ENCODE measurements at places on chromosomes 4 and X.

DNA sequence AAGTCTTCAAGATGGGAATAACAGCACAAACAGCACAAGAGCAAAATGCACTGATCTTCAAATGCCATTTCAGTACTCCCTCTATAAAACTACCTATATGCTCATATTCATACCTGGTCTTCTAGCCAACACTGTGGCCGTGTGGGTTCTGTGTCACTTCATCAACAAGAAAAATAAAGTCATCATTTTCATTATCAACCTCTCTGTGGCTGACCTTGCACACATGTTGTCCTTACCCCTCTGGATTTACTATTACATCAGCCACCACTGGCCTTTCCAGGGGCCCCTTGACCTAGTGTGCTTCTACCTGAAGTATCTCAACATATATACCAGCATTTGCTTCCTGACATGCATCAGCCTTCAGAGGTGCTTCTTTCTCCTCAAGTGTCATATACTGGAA, 59.6 kb upstream of the GPR174 start:
- DNase-seq: no peak

DNA sequence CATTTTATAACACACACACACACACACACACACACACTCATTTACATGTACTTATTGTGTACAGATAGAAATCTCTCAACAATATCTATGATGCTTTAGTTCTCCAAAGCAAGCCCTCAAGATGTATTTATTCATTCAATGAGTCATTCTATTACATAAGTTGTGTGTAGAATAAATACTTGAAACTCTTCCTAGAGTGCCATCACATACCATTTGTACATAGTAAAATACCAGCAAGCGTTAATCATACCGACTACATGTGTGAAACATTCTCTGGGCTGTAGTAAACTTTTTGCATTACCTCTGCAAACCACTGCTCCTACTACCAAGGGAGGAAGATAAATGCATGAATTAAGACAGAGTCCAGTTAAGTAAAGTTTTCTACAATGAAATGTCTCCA, 70.9 kb downstream of the EPHA5 start:
- no peak for DNase-seq

- no peak for DNase-seq
These were observed 96.3 kb downstream of the MAML3 start for GRCh38 chr4:140057701-140058100.

GRCh38 chrX:118579417-118579816, 83.8 kb downstream of the DOCK11 start:
- DNase-seq: no peak

GRCh38 chr4:73617256-73617655, 3.0 kb downstream of the RASSF6 start:
- no peak for DNase-seq

GRCh38 chr4:133996431-133997121, 205.0 kb downstream of the PABPC4L start:
- DNase-seq: no peak

- no peak for DNase-seq
These were observed 134.2 kb downstream of the EIF4E start for GRCh38 chr4:98794565-98795205.

- no peak for DNase-seq
These were observed 56.1 kb downstream of the SLC10A7 start for GRCh38 chr4:146465628-146466027.

- peak; percentile 85 for DNase-seq
These were observed 3.1 kb upstream of the GRPEL1 start for GRCh38 chr4:7070729-7071511.

DNA sequence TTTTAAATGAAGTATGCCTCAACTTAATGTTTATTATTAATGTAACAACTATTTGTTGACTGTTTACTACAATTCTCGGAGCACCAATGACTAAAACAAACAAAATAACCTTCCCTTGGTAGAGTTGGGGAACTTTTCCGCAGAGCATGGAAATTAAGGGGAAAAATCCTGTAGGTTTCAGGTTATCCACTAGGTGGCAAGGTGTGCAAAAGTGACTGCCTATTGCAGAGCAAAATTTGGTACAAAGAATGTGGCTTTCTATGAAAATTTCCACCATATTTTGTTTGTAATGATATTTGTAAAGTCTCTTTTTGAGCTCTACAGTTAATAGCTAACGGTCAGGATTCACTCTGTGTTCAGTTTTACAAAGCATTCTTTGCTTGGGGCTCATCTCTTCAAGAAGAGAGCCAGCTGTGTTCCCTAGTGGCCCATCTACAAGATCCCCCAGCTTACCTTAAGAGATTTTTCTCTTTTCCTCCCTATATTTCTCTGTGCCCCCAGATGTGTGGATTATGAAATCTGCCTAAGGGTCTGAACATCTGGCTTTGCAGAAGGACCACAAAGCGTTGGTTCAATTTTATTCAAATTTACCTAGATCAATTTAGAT, 61.1 kb downstream of the FBXO8 start:
- no peak for DNase-seq

DNA sequence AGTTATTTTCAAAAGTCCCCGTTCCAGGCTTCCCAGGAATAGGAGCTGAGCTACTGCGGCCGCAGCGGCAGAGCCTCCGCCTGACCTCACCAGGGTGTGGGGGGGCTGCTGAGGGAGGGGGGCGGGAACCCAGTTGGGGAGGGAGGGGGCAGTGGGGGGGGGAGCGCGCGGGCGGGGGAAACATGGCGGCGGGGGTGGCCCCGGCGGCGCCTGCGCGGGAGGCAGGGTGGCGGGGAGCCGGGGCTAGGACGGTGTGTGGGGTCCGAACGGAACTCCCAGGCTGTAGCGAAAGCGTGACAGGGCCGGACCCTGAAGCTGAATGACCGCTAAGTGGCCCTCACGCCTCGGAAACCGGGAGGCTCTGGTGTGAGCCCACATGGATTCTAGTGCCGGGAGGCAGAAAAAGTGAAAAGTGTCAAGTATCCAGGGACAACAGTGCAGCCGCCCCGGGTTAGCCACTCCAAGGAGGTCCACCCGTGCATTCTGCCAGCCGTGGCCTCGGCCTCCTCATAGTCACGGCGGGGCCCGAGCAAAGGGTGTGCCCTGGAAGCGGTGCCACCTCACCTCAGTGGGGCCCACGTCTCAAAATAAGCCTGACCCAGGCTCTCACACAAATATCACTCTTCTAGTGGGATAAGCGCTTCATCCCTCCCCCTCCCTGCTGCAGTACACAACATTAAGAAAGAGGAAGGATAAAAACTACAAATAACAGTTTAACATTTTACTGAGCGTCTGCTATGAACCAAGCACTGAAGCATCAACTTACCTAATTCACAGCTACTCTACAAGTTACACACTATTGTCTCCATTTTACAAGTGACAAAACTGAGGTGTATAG, at the start of gene KLHL13:
Gene KLHL13 (minus strand): TSS at position 98 of the 838 bp plus-strand sequence. CDS start 88,337 bp downstream, outside the sequence.
- peak; percentile 54 for DNase-seq

GRCh38 chr4:15213302-15213970, 211.2 kb downstream of the CPEB2 start:
- no peak for DNase-seq

DNA sequence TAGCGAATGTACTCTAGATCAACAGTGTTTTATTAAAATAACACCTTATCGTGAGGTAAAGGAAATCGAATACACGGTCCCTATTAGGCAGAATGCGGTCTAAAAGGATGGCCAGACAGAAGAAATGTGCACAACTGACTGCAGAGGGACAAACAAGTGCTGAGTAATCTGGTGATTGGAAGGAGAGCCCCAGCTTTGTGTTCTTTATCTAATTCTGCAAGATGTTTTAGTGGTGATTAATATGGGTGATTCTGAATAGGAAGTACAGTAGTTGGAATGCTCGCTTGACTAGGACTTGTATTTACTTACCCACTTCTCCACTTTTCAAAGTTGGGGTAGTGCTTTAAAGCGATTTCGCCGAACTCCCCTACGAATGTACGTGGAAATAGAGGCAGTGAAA, 1.2 kb downstream of the WDR44 start:
- DNase-seq: no peak

GRCh38 chr4:1632109-1633104, 51.7 kb downstream of the FAM53A start:
- no peak for DNase-seq

DNA sequence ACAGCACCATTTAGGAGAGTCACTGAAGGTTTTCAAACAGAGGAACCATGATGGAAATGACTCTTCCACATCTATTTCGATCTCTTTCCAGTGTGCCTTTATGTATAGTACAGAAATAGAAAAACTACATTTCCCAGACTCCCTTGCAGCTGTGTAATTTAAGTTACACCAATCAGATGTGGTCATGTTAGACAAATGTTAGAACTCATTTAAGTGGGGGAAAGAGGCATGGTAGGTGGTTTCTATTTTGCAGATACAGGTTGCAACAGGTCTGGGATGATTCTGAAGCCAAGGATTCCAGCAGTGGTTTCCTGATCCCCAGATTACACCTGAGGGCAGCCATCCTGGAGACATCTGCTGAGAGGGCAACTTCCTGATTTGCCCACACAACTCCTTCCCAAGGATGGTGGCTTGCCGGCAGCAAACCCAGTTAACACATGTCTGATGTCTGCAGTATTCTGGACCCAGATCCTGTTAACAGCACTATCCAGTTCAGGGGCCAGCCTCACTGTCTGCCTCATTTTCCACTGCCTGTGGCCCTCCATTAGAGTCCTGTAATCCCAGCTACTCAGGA, 38.7 kb upstream of the PDK3 start:
- DNase-seq: no peak

GRCh38 chrX:120625371-120625770, 4.5 kb downstream of the C1GALT1C1 start:
- no peak for DNase-seq

- DNase-seq: peak; percentile 72
These were observed 147.6 kb upstream of the FRG1 start for GRCh38 chr4:189792924-189793618.

- no peak for DNase-seq
These were observed 60.3 kb downstream of the BEND2 start for GRCh38 chrX:18160369-18160768.

GRCh38 chrX:119481323-119481801, 13.1 kb downstream of the SLC25A5 start:
- peak; percentile 72 for DNase-seq

- no peak for DNase-seq
These were observed 70.0 kb upstream of the SHISA3 start for GRCh38 chr4:42327323-42327722.

DNA sequence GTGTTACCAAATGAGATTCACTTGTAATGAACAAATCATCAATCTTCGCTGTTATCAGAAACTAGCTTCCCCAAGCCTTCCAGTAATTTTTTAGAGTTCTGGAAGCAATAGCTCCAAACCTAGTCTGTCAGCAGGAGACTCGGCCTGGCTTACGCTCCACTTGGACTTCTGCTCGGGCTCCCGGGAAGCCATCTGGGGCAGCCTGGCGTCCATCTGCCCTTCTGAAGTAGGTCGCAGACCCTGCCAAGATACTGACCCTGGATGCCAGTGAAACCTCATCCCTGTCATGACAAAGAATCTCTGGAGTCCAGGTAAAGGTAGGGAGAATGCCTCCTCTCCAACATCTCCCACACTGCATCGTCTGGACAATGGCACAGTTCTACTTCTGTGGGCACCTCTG, 493.8 kb upstream of the ZFP42 start:
- no peak for DNase-seq

All from right lobe of liver (tissue), 6 donors.